Fibroblast of villous mesenchyme (primary cell): ENCODE measurements at places on chromosomes 2 and 18. TPM values are rescaled to one million over a fixed set of nuclear protein-coding genes. Genes with fewer than 3 reads are reported as not detected.

Gene DYSF
- total RNA-seq, result 3.5 and 4.2 TPM in 2 replicates

Gene ALLC
- under 0.01 TPM in 1 of 2 replicates, not detected in the other for total RNA-seq

Gene MC4R
- total RNA-seq, result not detected in 2 replicates

Gene MARCHF7
- total RNA-seq, result 80.5 and 158 TPM in 2 replicates

Gene PKDCC
- 8.2 and 31.2 TPM in 2 replicates for total RNA-seq

Gene HOXD11
- 26.4 and 42.3 TPM in 2 replicates for total RNA-seq

Gene KCNG2
- total RNA-seq, result under 0.01 and 0.64 TPM in 2 replicates

Gene SLC5A6
- 20.9 and 25.9 TPM in 2 replicates for total RNA-seq

Gene UGT1A8
- total RNA-seq, result under 0.01 TPM in 1 of 2 replicates, not detected in the other

Gene RAMP1
- total RNA-seq, result 28.0 and 35.0 TPM in 2 replicates

Gene TEX44
- not detected in 2 replicates for total RNA-seq

Gene SCN7A
- under 0.01 and 0.32 TPM in 2 replicates for total RNA-seq

Gene MREG
- total RNA-seq, result 1.3 and 4.3 TPM in 2 replicates
